ENCODE measurements at places on chromosomes 2 and 18. TPM values are rescaled to one million over a fixed set of nuclear protein-coding genes. Genes with fewer than 3 reads are reported as not detected.

Gene NEU2
- not detected for total RNA-seq

Gene CAVIN2
- 40.4 TPM for total RNA-seq

Gene TRIM54
- total RNA-seq, result 0.32 TPM

Gene ELOA2
- total RNA-seq, result not detected

Gene BCL11A
- 0.71 TPM for total RNA-seq

Gene AP1S3
- 1.2 TPM for total RNA-seq

Gene LIMS3
- 4.6 TPM for total RNA-seq

Gene ZRANB3
- total RNA-seq, result 5.7 TPM

Gene LAMA3
- 48.4 TPM for total RNA-seq

Gene CXCR1
- total RNA-seq, result 1.1 TPM

- no peak for DNase-seq
These were observed 79.2 kb downstream of the SETBP1 start for GRCh38 chr18:44759925-44760342.

GRCh38 chr2:151289972-151290866 lies 751 bp upstream of the NMI start:
- DNase-seq, result peak; percentile 80

- DNase-seq, result no peak
These were observed 91.7 kb downstream of the KLF7 start for GRCh38 chr2:207073801-207074678.

- DNase-seq, result no peak
These were observed 125.2 kb upstream of the MAP2 start for GRCh38 chr2:209298601-209299000.

DNA sequence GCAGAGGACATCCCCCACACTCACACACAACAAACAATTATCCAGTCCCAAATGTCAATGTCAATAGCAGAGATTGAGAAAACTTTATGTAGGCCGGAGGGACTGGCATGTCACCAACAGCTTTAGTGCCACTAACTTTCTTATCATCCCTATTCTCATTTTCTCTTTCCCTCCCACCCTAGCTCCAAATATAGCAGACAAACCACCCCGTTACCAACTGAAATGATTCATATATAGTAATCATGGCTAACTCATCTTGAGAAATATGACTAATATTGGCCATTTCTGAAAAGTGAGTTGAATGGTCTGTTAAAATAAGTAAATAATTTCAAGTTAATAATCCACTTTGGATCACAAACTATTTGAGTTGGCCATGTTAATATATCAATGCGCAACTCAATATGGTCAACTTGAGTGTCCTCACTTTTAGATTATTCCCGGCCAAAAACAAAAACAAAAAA lies 242.1 kb upstream of the RND3 start:
- DNase-seq, result no peak

GRCh38 chr2:8422450-8422800 lies 259.4 kb upstream of the ID2 start:
- DNase-seq, result no peak

- no peak for DNase-seq
These were observed 44.8 kb downstream of the PAX8 start for GRCh38 chr2:113233593-113234550.

DNA sequence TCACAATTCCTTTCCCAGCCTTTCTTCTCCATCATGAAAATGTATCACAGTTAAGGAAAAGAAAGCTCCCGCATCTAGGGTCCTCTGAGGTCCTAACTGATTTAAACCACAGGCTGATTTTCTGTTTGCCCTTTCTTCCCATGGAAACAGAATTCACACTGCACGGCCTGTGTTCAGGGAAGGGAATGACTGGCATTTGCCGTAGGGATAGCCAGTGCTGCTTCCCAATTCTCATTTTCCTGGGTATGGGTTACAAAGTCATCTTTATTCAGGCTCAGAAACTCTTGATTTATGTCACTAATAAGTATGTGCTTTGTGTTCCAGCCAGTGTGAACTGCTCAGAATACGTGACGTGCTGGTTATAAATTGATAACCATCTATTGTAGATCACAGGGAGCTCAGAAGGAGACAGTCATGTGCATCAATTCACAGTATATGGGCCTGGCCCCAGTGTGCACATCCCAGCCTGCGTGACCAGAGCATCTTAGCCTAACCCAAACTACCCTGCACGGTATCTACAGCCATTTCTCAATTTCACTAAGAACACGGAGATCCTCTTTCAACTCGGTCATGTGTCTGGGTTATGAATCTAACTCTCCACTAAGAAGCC lies 163.3 kb downstream of the LRRC30 start:
- no peak for DNase-seq

- DNase-seq, result no peak
These were observed 61.6 kb upstream of the RAB27B start for GRCh38 chr18:54766634-54767033.

DNA sequence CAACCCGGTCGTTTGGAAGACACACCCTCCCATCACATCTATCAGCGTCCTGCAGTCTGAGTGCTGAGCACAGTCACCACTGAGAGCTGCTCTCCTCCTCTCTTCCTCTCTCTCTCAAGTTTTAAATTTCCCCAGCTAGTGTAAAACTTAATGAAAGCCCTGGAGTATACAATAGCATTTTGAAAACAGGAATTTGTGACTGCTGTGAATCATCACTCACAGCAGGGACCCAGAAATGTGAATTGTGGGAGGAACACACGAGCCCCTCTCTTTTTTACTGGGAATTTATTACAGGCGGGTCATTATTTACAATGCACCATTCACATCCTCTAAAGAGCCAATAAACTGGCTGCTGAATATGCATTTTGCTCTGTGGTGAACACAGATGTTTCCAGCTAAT lies 185.0 kb upstream of the SMIM21 start:
- no peak for DNase-seq

GRCh38 chr2:123101434-123101833 lies 923.7 kb upstream of the CNTNAP5 start:
- no peak for DNase-seq

DNA sequence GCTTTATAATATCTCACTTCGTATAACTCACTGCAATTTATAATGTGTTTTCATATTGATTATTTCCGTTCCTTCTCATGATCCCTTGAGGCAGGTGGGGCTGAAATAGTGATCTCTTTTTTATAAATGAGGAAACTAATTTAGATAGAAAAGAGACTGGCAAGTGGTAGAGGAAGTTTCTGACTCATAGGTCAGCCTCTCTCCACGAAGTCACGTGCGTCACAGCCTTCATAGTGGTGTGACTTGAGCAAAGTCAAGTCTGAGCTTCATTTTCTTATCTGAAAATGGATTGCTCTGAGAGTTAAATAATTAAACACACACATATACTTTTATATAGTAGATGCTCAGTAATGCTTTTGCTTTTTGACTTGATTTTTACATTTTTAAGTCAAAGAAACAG lies 19.9 kb downstream of the ABCG5 start:
- peak; percentile 86 for DNase-seq

GRCh38 chr2:13121096-13121495 lies 404.4 kb downstream of the TRIB2 start:
- DNase-seq, result no peak

- DNase-seq, result no peak
These were observed 2.0 kb downstream of the MAP3K20 start for GRCh38 chr2:173077506-173078177.

DNA sequence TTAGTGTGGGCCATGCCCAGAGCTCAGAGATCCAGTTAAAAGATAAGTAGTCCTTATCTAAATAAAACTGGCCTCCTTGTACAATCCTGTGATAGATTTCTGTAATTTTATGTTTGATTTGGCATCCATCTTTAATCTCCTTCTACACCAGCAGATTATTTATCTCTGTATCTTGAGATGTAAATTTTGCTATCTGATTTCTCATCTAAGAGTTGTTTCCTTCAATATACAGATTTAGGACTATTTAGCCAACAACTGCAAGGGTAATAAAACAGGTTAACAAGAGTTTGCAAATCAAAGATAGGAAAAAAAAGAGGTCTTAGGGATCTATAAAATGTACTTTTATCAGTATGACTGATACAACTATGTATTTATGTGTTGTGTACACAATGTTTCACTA lies 68.6 kb upstream of the ABCA12 start:
- DNase-seq, result no peak

DNA sequence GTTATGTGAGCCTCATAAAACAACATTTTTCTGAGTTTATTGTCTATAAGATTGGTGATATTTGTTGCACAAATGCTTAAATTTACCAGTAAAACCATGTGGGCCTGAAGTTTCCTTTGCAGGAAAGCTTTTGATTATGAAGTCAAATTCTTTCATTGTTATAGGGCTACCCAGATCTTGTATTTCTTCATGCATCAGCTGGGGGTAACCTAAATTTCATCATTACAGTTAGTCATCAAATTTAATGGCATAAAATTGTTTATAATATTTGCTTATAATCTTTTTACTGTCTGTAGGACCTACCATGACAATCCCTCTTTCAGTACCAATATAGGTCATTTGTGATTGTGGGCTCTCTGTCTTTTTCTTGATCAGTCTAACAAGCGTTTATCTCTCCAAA lies 47.8 kb downstream of the SMAD2 start:
- DNase-seq, result no peak

DNA sequence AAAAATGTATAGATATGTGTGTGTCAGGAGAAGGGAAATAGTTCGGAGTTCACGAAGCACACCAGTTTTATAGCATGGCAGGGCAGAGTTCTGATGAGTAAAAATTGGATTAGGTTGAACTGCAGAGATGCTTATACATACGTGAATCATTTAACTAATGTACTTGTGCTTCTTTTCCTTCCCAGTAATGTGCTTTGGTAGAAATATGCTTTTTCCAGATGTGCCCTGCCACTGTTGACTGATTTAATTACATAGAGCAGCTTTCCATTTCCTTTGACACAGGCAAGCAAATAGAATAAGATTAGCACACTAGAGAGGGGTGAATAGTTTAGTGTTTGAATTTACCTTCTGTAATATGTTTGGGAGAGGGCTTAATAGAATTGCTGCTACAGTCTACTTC lies 28.9 kb upstream of the ARMC9 start:
- DNase-seq, result no peak

DNA sequence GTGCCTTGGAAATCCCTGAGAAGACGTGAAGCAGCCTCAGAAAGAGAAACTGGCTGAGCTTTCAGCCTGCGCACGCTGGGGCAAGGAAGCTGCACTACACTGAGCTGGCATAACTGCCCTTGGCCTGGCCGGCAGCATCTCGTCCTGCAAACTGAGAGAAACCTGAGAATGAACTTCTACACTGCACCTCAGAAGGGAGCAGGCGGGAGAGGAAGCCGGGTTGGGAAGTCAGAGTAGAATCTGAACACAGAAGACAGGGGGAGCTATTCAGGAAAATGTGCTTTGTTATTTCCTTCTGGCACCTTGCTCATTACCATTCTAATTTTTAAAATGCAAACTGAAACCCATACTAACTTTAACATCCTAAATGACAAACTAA lies 70.9 kb downstream of the ZEB2 start:
- no peak for DNase-seq

DNA sequence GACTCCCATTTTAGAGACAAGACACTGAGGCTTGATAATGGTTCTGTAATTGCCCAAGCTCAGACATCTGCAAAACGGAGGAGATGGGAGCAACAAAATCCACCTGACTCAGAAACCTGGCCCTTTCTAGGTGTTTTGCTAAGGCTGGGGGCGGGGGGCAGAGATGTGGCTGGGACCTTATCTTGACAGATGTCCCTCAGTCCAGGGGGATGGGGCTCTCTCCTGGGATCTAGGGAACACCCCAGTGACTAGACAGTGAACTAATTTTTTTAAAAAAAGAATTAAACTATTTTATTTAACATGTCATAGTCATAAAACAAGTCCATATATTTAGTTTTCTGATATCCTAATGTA lies 32.0 kb upstream of the HAAO start:
- DNase-seq, result no peak

DNA sequence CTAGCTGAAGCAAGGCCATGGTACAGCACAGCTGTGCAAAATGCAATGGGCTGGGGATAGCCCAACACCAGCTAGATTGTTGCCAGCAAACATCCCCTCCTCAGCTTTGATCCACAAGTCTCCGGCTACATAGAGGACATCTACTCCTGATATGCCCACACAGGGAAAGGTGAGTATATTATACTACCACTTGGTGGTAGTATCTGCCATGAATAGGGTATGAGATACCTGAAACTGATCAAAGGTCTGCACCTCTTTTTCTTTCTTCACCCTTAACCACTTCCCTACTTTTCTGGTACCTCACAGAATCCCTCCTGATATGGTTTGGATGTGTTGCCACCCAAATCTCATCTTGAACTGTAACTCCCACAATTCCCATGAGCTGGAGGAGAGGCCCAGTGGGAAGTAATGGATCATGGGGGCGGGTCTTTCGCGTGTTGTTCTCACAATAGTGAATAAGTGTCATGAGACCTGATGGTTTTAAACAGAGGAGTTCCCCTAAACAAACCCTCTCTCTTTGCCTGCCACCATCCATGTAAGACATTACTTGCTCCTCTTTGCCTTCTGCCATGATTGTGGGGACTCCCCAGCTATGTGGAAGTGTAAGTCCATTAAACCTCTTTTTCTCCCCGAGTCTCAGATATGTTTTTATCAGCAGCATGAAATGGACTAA lies 279.6 kb downstream of the TXNL1 start:
- no peak for DNase-seq

- DNase-seq, result no peak
These were observed 306.1 kb downstream of the ZEB2 start for GRCh38 chr2:144213797-144214196.

DNA sequence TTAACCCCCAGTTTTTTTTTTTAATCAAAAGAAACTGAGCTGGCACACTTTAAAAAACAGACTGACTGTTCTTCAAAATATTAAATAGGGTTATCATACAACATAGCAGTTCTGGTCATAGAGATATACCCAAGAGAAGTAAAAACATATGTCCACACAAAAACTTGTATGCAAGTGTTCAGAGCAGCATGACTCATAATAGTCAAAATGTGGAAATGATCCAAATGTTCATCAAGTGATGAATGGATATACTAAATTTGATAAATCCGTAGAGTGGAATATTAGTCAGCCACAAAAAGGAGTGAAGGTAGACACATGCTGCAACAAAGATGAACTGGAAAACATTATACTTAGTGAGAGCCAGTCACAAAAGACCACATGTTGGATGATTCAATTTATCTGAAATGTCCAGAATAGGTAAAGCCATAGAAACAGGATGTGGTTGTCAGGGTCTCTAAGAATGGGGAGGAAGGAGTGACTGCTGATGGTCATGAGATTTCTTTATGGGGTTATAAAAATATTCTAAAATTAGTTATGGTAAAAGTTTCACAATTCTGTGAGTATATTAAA lies 5.1 kb downstream of the SMIM21 start:
- DNase-seq, result no peak

GRCh38 chr18:58755304-58756010 lies 84.2 kb downstream of the MALT1 start:
- DNase-seq, result no peak

- no peak for DNase-seq
These were observed 63.7 kb downstream of the UXS1 start for GRCh38 chr2:106130251-106130998.

Data from posterior vena cava (tissue), 2 donors.